Psoas muscle (tissue), 8 donors: ENCODE measurements at places on chromosomes 1 and 21. TPM values are rescaled to one million over a fixed set of nuclear protein-coding genes. Genes with fewer than 3 reads are reported as not detected.
A peak's percentile ranks its signal among the peaks of the same experiment; 100 is the strongest.

DNA sequence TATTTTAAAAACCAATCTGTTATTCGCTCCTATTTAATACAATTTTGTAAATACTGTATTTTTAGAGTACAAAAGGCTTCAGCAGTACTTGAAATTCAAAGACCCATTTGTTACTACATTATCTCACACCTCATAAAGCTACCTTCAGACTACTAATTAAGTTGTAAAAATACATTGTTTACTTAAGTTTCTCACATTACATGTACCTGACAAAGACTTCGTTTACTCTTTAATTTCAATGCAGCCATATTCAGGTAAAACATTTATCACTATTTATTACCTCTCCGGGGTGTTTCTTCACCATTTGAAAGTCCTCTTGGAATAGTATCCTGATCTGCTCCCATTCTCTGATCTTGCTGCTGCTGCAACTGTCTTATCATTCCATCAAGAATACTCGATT lies 55.2 kb downstream of the BRWD1 start:
- DNase-seq = no peak
- no peaks in the 10 kb centered on the region for H3K27me3 ChIP-seq
- H3K4me3 ChIP-seq = no peak overlapping the region

DNA sequence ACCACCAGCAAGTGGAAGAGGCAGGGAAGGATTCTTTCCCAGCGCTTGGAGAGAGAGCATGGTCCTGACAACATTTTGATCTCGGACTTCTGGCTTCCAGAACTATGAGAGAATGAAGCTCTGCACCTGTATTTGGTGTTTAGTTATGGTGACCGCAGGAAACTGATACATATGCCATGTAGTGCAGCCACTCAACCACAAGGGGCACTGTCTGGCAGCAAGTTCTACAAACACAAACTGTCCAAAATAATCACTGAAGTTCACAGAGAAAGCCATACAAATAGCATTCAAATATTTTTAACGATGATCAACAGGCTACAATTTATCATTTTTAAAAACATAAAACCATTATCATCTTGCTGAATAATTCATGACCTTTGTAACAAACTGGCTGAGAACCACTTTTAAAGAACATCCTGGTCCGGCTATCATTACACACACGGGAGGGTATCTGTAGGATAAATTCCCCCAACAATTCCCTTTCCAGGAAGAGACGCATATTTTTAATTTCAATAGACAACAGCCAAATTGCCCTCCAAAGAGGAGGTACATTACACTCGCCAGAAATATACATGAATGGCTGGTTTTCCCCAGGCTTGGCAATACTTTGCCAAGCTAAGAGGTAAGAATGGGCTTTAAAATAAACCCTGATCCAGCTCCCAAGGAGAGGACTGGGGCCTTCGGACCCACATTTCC lies 9.2 kb upstream of the CBR3 start:
- peak; percentile 56 for DNase-seq
- peaks cover under 1% of the 10 kb centered on the region for H3K4me1 ChIP-seq

DNA sequence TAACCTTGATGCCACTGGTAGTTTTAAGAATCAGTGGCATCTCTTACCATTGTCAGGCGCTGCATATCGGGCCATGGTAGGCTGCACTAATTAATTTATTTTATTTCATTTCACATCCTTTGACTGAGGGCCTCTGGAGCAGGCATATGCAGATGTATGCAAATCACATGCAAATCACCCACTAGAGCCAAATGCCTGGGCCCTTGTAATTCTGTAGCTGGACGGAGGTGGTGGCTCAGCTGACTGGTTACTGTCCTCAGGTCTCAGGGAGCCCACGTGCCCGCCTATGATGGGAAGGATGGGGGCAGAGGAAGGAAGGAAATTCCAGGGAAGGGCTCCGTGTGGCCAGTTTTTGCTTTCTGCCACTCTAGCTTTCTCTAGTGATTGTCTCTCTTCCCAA lies 122.7 kb downstream of the IGSF21 start:
- no peak overlapping the region for H3K4me3 ChIP-seq
- H3K36me3 ChIP-seq = no peaks in the 10 kb centered on the region
- DNase-seq = no peak
- H3K4me1 ChIP-seq = no peaks in the 10 kb centered on the region
- H3K27me3 ChIP-seq = peaks cover 6% of the 10 kb centered on the region

GRCh38 chr1:80369780-80370179 lies 1363.2 kb upstream of the ADGRL4 start:
- no peak overlapping the region for H3K4me3 ChIP-seq
- no peak for DNase-seq
- no peaks in the 10 kb centered on the region for H3K4me1 ChIP-seq
- H3K27me3 ChIP-seq = no peaks in the 10 kb centered on the region
- no peaks in the 10 kb centered on the region for H3K36me3 ChIP-seq

DNA sequence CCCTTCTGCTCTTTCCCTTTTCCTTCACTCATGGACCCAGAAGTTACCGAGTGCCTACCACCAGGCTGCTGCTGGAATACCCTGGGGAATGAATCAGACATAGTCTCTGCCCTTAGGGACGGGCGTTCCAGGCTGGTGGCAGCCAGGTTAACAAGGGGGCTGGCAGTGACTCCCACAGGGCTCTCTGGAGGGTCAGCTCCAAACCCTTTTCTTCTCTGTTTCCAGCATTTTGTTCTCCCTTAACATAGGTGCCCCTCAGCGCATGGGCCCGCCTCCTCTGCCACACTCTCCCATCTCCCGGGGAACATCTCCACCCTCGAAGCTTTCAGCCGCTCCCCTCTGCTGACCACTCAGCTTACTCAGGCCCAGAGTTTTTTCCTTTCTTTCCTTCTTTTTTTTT lies 62.9 kb upstream of the LRP8 start:
- no peaks in the 10 kb centered on the region for H3K36me3 ChIP-seq
- H3K27me3 ChIP-seq = peaks cover 2% of the 10 kb centered on the region
- H3K4me1 ChIP-seq = no peaks in the 10 kb centered on the region
- H3K4me3 ChIP-seq = no peak overlapping the region

GRCh38 chr1:230270559-230271281 lies 155.4 kb downstream of the PGBD5 start:
- no peak overlapping the region for H3K4me3 ChIP-seq
- no peak overlapping the region for H3K27ac ChIP-seq
- H3K27me3 ChIP-seq = no peaks in the 10 kb centered on the region

GRCh38 chr1:181659321-181659957 lies 176.1 kb downstream of the CACNA1E start:
- H3K27me3 ChIP-seq = peaks cover 2% of the 10 kb centered on the region
- H3K4me1 ChIP-seq = no peaks in the 10 kb centered on the region
- H3K27ac ChIP-seq = no peak overlapping the region
- no peaks in the 10 kb centered on the region for H3K36me3 ChIP-seq
- no peak for DNase-seq

- no peaks in the 10 kb centered on the region for H3K27me3 ChIP-seq
- no peak overlapping the region for H3K4me3 ChIP-seq
- peaks cover 36% of the 10 kb centered on the region for H3K4me1 ChIP-seq
Observed at GRCh38 chr1:225769687-225770086, 7.9 kb upstream of the SRP9 start.

GRCh38 chr1:2630498-2631135 lies 2.2 kb downstream of the MMEL1 start:
- DNase-seq = no peak
- H3K36me3 ChIP-seq = no peaks in the 10 kb centered on the region
- peaks cover 75% of the 10 kb centered on the region for H3K27me3 ChIP-seq
- H3K4me1 ChIP-seq = no peaks in the 10 kb centered on the region
- no peak overlapping the region for H3K27ac ChIP-seq

- no peak overlapping the region for H3K27ac ChIP-seq
- DNase-seq = no peak
- no peaks in the 10 kb centered on the region for H3K27me3 ChIP-seq
- H3K4me1 ChIP-seq = no peaks in the 10 kb centered on the region
- no peaks in the 10 kb centered on the region for H3K36me3 ChIP-seq
- no peak overlapping the region for H3K4me3 ChIP-seq
Observed at GRCh38 chr1:5645135-5645399, 347.2 kb downstream of the NPHP4 start.

DNA sequence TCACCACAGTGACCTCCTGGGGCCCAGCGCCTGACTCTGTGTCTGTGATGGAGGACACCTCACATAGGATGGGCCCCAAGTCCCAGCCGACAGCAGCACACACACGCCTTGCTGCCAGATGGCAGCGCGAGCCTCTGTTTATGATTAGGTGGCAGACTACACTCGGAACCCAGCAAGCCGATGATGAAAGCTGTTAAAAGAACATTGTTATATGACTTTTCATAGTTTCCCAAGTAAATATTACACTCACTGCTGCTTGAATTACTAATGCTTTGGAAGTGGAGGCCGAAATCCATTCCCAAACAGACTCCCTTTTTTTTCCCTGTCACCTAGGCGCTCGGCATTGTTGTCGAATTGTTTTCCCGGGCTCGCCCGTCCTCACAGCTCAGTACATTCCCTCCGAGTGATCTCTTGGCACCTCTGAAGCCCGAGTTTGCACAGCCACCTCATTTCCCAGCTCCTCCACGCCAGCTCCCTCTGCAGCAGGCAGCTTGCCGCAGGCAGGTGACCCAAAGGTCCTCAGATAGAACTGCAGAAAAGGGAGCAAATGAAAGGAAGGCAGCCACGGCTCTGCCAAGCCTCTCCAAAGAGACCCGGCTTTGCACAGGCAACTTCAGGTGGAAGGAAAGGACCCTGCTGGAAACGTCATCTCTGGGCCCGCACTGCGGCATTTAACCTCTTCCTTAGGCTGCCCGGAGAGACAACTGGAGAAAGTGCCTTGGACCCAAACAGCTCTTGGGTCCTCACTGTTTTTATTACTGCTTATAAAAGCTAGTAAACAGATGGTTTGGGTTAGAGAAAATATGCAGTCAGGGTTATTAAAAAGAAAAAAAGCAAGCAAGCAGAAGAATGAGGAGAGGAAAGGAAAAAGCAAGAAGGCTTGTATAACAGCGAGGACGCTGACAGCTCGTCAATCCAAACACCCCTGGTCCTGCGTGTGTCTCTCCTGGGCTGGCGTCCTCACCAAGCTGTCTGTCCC lies 72.2 kb upstream of the SLC25A33 start:
- no peaks in the 10 kb centered on the region for H3K36me3 ChIP-seq
- no peaks in the 10 kb centered on the region for H3K27me3 ChIP-seq
- H3K27ac ChIP-seq = no peak overlapping the region
- H3K4me3 ChIP-seq = no peak overlapping the region
- DNase-seq = no peak

DNA sequence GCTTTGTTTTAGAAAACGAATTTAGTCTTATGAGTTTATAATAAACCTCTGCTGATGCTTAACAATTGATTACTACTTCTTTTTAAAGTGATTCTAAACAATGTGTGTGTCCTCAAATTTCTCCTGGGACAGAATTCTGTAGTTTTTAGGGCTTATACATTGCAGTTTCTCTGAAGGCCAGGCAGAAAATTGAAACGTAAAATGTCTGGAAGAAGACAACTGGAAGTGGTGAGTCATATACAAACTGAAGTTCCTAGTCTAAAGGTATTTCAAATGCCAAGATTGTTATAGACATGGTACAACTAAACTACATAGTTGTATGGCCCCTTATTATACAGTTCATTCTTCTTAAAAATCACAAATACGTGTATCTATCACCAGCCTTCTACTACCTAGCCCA lies 30.5 kb upstream of the RC3H1 start:
- H3K4me1 ChIP-seq = no peaks in the 10 kb centered on the region

DNA sequence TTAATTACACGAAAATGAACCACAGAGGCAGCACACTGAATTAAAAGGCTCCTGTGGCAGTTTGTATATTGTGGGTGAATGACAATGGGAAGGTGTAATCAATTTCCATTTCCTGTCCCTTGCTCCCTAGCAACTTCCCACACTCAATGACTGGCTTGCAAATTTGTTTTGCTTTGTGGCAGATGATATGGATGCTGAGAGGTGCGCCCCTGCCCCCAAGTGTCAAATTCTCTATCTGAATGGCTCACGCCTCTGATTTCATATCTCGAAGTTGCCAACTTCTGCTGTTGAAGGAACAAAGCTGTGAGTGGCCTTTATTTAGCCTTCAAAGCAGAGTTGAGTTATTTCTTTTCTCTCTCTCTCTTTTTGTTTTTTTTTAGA lies 86.0 kb downstream of the FOXD2 start:
- no peak for DNase-seq
- no peaks in the 10 kb centered on the region for H3K36me3 ChIP-seq
- no peak overlapping the region for H3K4me3 ChIP-seq
- H3K27me3 ChIP-seq = peaks cover 14% of the 10 kb centered on the region
- H3K27ac ChIP-seq = no peak overlapping the region

NBPF4 gene
- total RNA-seq = not detected

LIN28A gene
- not detected for total RNA-seq

PCBP3 gene
- 0.91 TPM for total RNA-seq

ANGEL2 gene
- 18.2 TPM for total RNA-seq

RPE65 gene
- total RNA-seq = not detected

HENMT1 gene
- 1.7 TPM for total RNA-seq

S100A7 gene
- total RNA-seq = 0.60 TPM
